ENCODE measurements at places on chromosomes 3 and 15.

GRCh38 chr3:153113541-153113940, 48.5 kb upstream of the RAP2B start:
- no peak for DNase-seq

DNA sequence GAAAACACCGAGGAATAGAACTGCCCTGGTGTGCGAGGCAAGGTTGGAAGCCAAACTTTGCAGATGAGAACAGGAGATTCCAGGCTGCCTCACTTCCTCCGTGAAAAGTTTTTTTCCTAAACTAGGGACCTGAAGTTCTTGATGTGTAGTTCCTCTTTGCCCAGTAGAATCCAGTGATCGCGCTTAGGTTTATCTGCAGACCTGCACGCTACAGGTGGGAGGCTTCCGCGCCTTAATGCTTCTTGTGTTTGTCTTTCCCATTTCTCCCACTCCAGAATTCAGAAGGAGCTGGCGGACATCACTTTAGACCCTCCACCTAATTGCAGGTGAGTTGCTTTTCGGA, 5.4 kb downstream of the UBE2E1 start:
- DNase-seq = no peak

GRCh38 chr15:70249616-70250015, 151.9 kb upstream of the TLE3 start:
- no peak for DNase-seq

DNA sequence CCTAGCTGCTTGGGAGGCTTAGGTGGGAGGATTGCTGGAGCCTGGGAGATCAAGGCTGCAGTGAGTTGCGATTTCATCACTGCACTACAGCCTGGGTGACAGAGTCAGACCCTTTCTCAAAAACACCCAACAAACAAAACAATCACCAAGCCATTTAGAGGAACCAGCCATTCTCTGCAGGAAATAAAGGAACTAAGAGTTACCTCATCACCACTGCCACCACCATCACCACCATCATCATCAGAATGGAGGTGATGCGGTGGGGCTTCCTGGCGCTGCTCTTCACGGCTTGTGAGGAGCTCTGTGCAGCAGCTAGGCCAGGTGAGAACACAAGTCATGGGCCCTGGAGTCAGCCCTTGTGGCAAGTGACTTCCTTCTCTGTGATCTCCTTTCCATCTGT, 37.7 kb upstream of the KLHL25 start:
- DNase-seq = no peak

DNA sequence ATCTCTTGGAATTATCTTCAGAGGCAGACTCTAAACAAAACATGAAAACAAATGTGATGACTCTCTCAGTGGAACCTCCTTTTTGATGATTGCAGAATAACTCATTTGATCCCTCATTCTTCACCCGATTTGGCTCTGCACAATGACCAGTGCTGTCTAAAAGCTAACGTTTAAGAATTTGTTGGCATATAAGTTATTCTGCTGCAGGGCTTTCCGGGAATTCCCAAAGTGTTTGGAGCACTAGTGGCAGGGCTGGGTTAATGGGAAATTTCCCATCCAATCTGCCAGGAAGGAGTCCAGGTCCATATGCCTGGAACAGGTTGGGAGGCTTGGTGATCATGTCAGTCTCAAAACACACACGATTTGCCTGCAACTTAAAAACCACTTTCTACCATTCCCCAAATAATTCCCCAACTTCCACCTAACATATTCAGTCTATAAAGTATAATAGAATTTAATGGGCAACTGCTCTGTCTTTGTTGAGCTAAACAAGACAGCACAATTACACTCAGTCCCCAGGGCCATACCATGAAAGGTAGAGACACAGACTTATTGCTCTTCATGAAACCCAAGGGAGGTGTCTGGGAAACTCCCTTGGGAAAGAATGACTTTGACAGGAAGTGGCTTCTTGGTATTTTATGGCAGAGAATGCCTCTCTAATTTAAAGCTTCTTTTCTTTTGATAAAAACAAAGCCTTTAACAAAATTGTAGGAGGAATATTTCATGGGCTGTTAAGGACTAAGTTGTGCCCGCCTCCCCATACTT, 38.0 kb downstream of the ARRDC4 start:
- DNase-seq = no peak

GRCh38 chr15:96232335-96232734, 98.2 kb upstream of the NR2F2 start:
- no peak for DNase-seq

DNA sequence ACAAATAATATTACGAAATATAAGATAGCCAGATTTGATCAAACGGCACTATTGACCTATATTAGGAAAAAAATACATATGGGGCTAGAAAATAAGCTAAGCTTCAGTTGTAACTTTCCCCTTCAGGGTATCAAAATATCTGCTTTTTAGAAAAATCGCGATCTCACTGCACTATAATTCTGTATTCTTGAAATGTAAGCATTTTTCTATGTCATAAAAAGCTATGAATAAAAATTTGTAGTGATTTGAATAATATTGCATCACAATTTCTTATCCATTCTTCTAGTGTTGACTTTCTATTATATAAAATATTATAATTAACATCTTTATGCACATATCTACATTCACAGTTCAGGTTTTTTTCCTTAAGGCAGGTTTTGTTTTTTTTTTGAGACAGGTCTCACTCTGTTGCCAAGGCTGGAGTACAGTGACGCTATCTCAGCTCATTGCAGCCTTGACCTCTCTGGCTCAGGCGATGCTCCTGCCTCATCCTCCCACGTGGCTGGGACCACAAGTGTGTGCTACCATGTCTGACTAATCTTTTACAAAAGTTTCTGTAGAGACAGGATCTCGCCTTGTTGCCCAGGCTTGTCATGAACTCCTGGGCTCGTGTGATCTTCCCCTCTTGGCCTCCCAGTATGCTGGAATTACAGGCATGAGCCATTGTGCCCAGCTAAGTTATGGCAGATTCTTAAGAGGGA, 21.6 kb downstream of the EMC4 start:
- DNase-seq = no peak

- DNase-seq = no peak
These were observed 2.4 kb upstream of the XRN1 start for GRCh38 chr3:142450189-142450588.

DNA sequence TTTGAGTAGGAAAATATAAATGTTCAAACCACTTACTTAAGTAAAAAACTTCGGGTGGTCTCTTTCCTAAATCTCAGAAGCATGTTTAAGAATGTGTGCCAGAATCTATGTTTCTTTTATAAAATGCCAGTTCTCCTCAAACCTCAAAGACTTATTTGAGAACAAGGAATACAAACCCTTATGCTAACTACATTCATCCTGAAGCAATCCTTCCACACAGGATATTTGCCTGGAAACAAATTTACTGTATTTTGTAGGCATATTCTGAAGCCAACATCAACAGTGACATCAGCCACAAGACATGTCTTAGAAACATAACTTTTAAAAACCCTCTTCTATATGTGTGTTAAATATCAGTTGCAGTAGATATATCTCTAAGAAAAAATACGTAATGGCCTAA, 1077.0 kb downstream of the ROBO1 start:
- no peak for DNase-seq

GRCh38 chr15:65646486-65646885, 24.7 kb downstream of the SLC24A1 start:
- DNase-seq = no peak

DNA sequence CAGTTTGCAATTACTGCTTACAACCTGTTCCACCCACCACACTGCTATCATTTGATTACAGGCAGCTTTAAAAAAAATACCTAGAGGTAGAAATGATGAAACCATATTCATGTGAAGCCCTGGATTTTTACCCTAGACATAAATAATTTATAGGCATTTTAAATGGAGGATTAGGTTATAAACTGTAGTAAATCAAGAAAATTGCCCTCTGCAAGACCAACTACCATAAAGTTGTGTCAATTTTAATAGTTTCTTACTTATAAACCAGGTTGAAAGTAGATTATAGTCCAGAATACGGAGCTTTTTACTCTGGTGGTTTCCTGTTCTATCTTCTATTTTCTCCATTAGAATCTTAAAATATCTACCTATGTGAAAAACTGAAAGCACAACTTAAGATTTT, 13.9 kb downstream of the TNIK start:
- no peak for DNase-seq

DNA sequence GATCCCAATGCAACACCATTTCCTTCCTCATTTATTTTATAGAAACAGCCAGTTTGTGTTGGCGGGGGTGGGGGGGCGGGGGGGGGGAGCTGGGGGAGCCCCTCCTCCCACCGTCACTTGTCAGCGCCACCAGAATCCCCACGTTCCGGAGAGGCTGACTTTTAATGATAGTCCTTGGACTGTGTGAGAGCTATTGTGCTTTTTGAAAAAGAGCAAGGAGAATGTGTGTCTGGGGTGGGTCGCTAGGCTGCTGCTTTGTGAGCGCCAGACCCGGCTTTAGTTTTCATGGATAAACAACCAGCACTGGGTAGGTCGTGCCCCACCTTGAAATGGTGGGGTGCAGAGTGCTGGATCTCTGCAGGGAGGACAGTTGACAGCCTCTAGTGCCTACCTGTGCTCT, 135.0 kb upstream of the ONECUT1 start:
- DNase-seq = no peak

GRCh38 chr3:41026394-41027177, 172.7 kb upstream of the CTNNB1 start:
- DNase-seq = peak; percentile 11

DNA sequence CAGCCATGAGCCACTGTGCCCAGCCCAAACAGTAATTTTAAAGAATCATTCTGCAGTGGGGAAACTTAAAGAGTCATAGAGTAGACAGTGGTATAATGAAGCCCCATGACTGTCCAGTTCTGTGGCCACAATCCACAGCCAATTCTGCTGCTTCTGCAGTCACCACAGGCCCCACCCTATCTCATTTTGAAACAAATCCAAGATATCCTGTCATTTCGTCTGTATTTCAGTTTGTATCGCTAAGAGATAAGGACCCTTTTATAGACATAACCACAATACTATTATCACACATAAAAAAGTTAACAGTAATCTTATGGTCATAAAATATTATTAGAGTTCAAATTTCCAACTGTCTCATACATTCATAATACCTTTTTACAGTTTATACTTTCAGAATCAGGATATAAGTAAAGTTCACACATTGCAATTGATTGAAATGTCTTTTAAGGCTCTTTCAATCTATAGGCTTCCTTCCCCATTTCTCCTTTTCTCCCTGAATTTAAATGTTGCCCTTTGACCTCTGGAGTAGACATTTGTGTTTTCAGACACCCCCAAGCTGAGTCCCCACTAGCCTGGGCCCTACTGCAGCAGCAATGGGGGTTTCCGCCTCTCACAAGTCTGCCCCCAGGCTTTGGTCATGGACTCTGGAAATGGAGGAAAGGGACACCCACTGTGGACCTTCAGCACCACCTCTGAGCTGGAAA, 4.2 kb upstream of the NUP210 start:
- no peak for DNase-seq

- DNase-seq = peak; percentile 15
These were observed 607 bp downstream of the MRPL47 start for GRCh38 chr3:179603831-179604230.

DNA sequence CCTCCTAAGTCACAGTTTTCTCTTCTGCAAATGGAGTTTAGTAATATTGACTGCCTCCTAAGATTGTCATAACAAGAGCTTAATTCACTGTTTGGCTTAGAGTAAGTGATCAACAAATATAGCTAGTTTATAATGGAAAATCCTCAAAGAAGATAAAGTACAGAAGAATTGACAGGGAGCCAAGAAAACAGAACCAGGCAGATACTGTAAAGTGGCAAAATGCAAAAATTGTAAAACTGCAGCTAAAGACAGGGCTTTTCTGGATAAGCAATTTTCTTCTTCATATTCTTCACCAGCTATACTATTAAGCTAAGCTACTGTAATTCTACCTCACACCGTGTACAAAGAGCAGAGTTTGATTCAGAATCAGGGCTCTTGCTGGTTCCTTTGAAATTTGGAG, 148.6 kb downstream of the ARPP21 start:
- no peak for DNase-seq

GRCh38 chr3:31600431-31600830, 67.7 kb downstream of the STT3B start:
- DNase-seq = no peak

DNA sequence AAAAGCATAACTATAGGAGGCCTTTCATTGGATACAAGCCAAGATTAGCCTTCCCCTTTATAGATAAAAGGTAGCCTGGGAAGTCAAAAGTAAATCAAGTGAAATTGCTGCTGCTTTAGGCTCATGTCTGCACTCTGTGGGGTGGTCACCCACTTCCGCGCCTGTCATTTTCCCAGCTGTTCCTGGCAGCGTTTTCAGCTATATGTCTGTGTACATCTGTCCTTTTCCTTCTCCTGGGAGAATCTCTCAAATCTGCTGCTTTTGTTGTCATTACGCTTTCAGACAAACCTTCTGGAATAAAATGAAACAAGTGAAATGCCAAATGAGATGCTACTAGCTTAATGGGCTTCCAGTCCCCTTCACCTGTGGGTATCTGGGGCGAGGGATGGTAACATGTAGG, 211.8 kb downstream of the MCTP2 start:
- no peak for DNase-seq

DNA sequence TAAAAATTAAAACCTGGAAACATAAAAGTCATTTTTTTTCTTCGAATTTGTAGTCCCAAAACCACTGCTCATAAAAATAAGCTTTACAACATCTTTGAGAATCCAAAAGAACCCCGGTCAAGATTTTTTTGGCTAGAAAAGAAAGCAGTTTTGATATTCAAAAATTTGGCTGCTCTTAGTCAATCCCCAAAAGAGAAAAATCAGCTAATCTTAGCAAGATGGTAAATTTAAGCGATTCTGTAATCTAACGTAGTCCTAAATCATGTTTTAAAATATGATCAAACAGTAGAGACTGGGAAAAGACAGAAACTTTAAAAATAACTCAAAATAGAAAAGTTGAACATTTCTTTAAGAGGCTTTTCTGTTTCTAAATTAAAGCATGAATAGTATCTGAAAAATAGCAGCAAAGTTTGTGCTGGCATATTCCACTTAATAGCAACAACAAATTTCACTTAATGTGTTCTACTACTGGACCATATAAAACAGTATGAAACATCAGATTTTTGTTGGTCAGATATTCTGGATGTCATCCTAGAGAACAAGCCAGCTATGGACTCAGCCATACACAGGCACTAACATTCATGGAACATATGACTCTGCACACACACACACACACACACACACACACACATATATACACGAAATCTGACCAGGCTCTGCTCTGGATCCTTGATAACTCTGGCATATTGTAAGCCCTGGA, 19.1 kb upstream of the NR2F2 start:
- no peak for DNase-seq

GRCh38 chr3:88147261-88147660, 2.5 kb upstream of the C3orf38 start:
- no peak for DNase-seq

DNA sequence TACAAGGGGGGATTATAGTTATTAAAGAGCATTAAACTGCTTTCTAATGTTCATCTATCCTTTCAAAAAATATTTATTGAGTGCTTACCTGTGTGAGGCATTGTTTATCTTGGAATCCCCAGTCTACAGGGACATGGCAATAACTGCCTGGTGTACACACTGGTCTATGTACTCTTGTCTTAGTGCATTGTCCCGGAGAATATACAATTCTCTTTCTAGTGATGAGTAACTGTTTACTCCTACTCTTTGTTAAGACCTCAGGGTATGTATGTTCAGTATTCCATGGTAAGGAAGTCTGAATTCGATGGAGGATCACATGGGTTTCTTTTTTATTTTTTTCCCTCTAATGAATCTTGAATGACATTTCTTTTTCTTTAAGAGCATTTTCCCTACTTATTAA, 772.4 kb upstream of the NR2F2 start:
- DNase-seq = no peak

- DNase-seq = no peak
These were observed 70.0 kb downstream of the MEF2A start for GRCh38 chr15:99635794-99636193.

GRCh38 chr3:21462141-21462540, 288.9 kb downstream of the ZNF385D start:
- no peak for DNase-seq
